AG09319 (cell line): ENCODE measurements at places on chromosomes 13 and 19.
A peak's percentile ranks its signal among the peaks of the same experiment; 100 is the strongest.

GRCh38 chr13:75838366-75839005 is 202.4 kb downstream of the LMO7 start:
- DNase-seq: no peak

GRCh38 chr19:58044391-58044790 is 10.6 kb downstream of the ZSCAN1 start:
- no peak for DNase-seq

DNA sequence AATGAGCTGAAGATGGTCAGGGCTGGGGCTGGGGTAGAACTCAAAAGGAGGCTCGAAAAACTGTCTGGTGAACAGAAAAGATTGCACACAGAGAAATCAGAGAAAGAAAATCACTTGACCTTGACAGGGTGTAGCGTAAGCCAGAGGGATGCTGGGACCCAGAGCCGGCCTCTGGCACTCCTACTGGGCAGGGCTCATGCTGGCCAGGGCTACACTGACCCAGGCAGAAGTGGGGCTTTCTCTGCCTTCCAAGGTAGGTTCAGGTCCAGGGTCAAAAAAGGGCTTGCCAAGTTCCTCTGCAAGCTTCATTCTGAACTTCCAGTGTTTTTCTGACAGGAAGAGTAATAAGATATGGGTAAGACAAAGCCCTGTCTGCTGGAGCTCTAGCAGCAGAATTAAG is 56.2 kb downstream of the LATS2 start:
- no peak for DNase-seq

DNA sequence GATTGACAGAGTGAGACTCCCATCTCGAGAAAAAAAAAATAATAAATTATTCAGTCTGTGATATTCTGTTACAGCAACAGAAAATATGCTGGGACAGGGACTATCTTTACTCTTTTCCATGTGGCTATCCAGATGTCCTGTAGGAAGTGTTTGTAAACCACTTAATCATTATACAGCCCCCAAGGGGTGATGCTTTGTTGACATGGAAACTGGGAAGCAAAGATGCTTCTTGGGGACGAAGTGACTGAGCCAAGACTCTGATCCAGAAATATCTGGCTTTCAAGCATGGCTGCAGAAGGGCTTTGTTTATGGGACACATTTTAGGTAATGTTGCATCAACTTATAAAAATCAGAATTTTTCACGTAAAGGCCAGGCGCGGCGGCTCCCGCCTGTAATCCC is 5.4 kb downstream of the ZNF8 start:
- DNase-seq: no peak

- DNase-seq: no peak
Measured at GRCh38 chr19:7739801-7740681, 7.3 kb downstream of the CD209 start.

DNA sequence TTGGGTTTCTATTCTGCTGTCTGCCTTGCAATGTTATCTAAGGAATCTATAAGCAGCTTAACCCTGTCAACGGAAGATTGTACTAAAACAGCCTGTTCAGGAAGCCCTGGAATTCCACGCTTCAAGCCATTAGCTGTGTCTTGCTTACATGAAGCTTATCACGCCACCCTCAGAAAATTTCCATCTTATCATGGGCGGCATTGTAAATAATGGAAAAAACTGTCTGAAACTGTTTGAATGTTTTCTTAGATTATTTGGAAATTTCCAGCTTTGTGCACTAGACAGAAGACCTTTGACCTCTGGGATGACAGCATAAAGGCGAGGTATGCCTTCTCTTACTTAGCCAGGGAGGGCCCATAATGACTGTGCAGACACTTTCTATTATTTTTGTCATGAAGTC is 319.7 kb downstream of the KCNRG start:
- DNase-seq: no peak

GRCh38 chr19:33953592-33953991 is 156.9 kb downstream of the KCTD15 start:
- DNase-seq: no peak

DNA sequence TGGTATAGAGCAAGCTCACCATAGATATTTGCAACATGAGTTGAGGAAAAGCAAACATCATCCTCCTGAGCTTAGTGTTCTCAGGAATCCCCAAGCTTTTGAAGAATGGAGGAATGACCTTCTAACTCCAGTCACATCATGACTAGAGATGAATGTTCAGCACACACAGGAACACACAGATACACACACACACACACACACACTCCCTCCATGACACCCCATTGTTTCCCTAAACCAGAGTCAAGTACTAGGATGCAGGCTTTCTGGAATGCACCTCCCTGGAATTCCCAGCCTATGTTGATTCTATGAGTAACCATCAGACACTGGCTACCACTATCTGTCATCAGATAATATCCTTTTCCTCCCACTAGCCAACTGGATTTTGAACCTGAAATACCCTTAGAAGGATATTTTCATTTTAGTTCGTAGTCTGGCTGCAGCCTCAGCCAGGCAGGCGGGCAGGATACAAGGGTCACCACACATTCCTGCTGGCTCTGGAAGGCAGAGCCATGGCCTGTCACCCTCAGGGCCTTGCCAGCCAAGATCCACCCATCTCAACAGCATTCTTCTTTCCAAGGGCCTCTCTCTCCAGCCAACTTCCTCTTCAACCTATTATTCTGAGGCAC is 162.4 kb downstream of the FOXO1 start:
- no peak for DNase-seq

DNA sequence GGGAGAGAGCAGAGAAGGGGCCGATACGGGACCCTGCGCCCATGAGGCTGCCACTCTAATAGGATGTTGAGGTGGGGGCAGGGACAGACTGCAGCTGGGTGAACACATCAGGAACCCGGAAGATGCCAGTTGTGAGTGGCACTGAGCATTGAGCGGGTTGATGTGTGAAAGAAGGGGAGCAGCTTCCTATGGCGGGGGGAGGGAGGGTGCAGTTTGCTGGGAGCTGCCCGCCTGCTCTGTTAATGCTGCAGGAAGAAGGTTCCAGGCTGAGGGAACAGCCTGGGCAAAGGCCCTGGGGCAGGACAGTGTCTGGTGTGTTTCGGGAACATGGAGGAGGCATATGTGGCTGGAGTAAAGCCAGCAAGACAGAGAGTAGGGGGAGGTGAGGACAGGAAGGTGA is 29.8 kb downstream of the DNM2 start:
- no peak for DNase-seq

DNA sequence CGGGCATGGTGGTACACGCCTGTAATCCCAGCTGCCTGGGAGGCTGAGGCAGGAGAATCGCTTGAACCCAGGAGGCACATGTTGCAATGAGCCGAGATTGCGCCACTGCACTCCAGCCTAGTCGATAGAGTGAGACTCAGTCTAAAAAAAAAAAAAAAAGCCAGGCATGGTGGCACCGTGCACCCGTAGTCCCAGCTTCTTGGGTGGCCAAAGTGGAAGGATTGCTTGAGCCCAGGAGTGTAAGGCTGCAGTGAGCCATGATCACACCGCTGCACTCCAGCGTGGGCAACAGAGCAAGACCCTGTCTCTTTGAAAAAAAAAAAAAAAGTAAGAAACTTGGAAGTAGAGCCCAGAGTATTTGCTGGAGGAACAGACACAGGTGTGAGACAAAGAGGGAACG is 27.7 kb downstream of the CCDC8 start:
- no peak for DNase-seq

DNA sequence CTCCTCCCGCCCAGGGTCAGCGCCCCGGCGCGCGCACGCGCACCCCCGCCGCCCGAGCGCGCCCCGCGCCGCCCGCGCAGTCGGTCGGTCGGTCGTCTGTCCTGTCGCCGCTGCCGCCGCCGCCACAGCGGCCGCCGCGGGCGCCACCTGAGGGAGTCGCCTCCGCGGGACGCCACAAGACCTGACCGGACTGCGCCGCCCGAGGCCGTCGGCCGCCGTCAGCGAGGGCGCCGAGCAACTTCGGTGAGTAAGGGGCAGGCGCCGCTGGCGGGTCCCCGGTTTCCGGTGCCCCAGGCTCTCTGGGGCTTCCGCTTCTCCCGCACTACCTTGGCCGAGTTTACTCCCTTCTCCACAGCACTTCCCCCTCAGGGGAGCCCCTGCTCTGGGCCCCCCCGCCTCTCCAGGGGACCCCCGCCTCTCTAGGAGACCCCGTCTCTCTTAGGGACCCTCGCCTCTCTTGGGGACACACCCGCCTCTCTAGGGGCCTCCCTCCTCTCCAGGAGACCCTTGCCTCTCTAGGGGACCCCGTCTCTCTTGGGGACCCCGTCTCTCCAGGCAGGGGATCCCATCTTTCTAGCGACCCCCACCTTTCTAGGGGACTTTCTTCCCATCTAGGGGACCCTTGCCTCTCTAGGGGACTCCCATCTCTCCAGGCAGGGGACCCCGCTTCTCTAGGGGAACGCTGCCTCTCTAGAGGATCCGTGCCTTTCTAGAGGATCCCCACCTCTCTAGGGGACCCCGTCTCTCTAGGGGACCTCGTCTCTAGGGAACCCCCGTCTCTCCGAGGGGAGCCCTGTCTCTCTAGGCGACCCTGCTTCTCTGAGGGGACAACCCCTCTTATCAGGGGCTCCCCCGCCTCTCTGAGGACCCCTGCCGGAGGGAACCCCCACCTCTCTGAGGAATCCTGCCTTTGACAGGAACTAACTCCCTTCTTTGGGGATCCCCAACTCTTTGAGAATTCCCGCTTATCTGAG is 19.3 kb upstream of the GATAD2A start:
- no peak for DNase-seq

DNA sequence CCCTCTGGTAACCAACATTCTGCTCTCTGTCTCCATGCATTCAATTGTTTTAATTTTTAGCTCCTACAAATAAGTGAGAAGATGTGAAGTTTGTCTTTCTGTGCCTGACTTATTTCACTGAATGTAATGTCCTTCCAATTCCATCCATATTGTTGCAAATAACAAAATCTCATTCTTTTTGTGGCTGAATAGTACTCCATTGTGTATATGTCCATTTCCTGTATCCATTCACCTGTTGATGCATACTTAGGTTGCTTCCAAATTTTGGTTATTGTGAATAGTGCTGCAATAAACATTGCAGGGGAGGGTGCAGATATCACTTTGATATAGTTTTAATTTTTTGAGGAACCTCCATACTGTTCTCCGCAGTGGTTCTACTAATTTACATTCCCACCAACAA is 2.5 kb upstream of the ZNF284 start:
- no peak for DNase-seq

GRCh38 chr13:74891610-74892009 is 590.4 kb downstream of the TBC1D4 start:
- DNase-seq: no peak

DNA sequence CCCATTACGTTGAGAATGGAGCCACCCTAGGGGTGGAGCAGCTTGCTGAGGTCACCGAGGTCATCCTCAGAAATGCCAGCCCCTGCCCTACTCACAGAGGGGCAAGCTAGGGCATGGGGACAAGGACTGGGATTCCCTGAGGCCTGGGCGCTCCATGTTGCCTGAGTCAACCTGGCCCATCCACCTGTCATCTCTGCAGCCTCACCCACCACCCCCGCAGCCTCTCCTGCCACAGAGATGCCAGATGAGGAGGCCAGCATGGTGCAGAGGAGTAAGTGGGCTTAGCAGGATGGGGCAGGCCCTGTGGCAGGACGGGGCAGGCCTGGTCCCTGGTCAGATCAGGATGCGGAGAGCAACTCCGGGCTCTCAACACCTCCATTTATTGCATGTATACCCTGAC is 9.5 kb downstream of the NKPD1 start:
- no peak for DNase-seq

- no peak for DNase-seq
Measured at GRCh38 chr13:52786766-52787165, 47.1 kb upstream of the CNMD start.

GRCh38 chr19:6276447-6276846 is 3.3 kb downstream of the MLLT1 start:
- peak; percentile 70 for DNase-seq

GRCh38 chr19:13169769-13170168 is 19.6 kb downstream of the IER2 start:
- no peak for DNase-seq

DNA sequence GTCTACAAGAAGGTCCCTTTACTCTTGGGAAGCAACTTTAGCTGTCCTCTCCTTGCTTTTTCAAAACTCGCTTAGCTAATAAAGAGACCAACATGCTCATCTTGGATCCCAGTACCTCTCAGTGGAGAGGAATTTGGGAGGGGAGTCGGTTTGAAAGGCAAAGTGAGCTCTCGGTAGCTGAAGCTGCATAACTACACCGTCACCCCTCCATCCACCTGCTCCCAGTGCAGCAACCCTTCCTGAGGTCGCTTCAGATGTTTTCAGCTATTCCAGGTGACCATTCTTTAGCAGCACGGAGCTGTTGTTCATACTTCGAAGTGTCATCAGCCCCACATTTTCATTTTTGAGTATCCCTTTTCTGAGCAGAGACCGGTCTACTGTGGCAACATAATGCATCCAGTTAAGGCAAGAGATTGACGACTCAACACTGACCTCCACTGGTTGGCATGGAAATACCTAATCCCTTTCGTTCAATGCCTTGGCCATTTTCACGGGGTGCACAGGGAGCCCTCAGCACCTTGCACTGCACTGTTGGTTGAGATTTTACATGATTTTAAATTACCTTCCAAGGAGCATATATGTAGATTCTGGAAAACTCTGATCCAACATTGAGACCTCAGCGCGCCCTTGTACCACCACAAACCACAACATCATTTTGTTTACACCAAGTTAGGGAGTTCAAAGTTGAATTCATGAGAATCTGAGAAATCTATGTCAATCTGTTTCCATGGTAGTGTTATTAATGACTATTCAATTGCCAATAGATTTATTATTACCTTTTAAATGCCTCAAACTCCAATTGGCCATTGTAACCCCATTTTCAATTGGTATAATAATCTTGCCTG is 42.2 kb downstream of the DLEU7 start:
- peak; percentile 32 for DNase-seq

GRCh38 chr13:107846642-107847041 is 368.7 kb downstream of the LIG4 start:
- DNase-seq: no peak

- DNase-seq: no peak
Measured at GRCh38 chr13:33787051-33787591, 30.8 kb upstream of the RFC3 start.

DNA sequence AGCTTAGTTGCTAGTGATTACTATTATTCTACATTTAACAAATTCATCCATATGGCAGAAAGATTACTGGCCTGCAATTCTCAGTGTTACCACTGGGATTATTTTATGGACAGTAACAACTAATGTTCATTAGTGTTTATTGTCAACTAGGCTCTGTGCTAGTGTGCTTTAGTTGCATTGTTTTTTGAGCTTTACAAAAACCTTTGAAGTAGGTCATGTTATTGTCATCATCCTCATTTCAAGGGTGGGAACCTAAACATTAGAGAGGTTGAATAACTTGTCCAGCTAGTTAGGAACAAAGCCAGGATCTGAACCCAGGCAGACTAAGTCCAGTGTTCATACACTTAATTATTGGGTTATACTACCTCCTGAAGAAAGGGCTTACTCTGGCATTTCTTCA is 27.8 kb upstream of the TDRD3 start:
- no peak for DNase-seq

GRCh38 chr19:51166846-51167490 is 24.9 kb downstream of the SIGLEC7 start:
- DNase-seq: no peak

- no peak for DNase-seq
Measured at GRCh38 chr19:4758659-4759058, 32.9 kb upstream of the FEM1A start.
